ENCODE measurements at places on chromosomes 2 and 18. TPM values are rescaled to one million over a fixed set of nuclear protein-coding genes. Genes with fewer than 3 reads are reported as not detected.

DNA sequence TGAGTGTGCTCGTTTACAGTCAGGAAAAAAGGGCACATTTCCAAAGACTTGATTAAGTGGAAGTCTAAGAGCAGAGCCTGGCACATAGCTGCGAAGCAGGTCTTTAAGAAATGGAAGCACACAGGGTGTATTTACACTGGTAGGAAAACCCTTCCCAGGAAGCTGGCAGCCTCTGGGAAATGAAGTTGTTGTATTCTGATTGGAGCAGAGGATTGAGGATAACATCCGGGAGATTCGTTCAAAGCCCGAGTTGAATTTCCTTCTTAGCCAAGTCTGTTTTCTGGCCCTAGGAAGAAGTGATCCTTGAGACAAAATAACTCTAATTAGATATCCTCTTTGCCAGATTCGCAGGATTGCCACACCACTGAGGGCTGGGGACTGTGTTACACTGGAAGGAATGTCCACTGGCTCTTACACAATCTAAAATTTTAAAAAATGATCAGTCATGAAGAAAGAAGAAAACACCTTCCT lies 75.9 kb downstream of the ITGB1BP1 start:
- DNase-seq = no peak

DNA sequence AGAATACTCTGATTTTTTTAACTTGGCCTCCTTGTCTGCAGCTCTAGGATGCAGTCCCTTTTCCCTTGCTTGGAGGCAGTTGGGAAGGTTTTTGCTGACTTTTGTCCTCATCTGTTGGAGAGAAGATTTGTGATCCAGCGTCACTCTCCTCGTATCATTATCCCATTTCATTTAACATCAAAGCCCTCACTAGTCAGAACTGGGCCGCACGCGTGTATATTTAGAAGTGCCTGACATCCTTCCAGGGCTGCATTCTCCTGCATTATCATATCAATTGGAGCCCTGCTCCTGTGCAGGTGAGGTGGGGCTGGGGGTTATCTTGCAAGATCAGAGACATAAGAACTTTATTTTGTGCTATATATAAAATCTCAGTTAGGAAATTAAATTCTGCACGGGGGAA lies 435.1 kb upstream of the HS6ST1 start:
- DNase-seq = no peak

Gene GCG
- not detected for total RNA-seq

Gene ALK
- total RNA-seq = not detected

GRCh38 chr2:231890896-231891513 lies 35.2 kb downstream of the NPPC start:
- no peak for DNase-seq

Gene AMER3
- not detected for total RNA-seq

DNA sequence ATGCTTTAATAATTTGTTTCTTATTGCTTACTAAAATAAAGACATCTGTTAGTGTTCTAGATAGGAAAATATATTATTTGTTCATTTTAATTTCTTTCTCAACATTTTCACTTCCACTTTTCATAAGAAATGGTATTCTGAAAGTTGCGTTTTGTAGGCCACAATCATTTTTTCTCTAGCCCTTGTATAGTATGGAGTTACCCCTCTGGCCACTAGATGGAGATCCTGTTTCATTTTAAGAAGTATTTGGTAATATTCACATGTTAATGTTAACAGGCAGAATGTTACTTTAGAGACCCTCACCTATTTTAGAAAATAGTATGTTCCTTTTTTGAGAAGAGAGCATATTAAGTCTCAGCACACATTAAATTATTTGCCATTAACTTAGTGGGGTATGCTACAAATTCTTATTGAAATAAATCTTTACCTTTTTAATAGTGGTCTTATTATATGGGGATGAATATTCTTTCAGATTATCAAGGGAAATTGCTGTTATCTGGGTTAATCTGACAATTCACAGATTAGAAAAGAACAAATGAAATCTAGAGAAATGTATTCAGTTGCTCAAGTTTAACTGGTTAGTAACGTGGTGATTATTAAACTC lies 73.9 kb upstream of the TTC27 start:
- DNase-seq = peak; percentile 68

- DNase-seq = no peak
These were observed 60.2 kb upstream of the SLC39A10 start for GRCh38 chr2:195596840-195597239.

GRCh38 chr2:68426848-68427579 lies 40.1 kb downstream of the FBXO48 start:
- peak; percentile 57 for DNase-seq

- no peak for DNase-seq
These were observed 71.2 kb upstream of the FOSL2 start for GRCh38 chr2:28321426-28321825.

Data from B cell (primary cell).